ENCODE measurements at places on chromosomes 5 and 9.

- no peak for DNase-seq
Observed at GRCh38 chr5:108420158-108420557, 38.3 kb upstream of the FBXL17 start.

- peak; percentile 60 for DNase-seq
Observed at GRCh38 chr5:6745706-6746222, 32.5 kb downstream of the TENT4A start.

- DNase-seq = no peak
Observed at GRCh38 chr9:71891557-71892189, 19.3 kb downstream of the ABHD17B start.

DNA sequence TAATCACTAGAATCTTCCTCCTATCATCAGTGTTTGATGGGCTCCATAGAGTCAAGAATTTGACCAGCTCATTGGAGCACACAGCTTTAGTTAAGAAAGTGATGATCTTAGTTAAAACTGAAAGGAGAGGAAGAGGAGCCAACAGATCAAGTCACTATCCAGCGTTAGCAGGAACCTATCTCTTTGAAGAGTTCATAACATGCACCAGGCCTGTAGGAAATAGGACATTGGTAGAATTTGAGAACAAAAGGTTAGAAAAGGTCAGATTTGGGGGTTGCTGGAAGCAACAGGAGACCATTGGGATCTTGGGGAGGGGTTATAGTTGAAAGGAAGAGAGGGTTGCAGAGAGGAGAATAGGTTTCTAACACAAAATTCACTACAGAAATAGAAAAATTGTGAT lies 11.4 kb upstream of the ADRA1B start:
- DNase-seq = no peak

- DNase-seq = no peak
Observed at GRCh38 chr5:144771802-144772201, 601.1 kb downstream of the KCTD16 start.

DNA sequence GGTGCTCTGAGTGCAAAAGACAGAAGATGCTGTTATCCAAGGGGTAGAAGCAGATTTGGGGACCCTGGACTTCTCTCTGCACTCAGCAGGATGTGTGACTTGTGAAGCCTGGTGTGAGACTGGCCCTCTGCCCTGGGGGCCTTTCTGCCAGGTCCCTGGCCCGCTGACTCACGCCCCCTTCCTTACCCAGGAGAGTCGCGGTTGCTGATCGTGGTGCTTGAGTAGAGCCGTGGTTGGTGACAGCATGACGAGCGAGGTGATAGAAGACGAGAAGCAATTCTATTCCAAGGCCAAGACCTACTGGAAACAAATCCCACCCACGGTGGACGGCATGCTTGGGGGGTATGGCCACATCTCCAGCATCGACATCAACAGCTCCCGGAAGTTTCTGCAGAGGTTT lies 6.5 kb downstream of the NTMT1 start:
- DNase-seq = no peak

DNA sequence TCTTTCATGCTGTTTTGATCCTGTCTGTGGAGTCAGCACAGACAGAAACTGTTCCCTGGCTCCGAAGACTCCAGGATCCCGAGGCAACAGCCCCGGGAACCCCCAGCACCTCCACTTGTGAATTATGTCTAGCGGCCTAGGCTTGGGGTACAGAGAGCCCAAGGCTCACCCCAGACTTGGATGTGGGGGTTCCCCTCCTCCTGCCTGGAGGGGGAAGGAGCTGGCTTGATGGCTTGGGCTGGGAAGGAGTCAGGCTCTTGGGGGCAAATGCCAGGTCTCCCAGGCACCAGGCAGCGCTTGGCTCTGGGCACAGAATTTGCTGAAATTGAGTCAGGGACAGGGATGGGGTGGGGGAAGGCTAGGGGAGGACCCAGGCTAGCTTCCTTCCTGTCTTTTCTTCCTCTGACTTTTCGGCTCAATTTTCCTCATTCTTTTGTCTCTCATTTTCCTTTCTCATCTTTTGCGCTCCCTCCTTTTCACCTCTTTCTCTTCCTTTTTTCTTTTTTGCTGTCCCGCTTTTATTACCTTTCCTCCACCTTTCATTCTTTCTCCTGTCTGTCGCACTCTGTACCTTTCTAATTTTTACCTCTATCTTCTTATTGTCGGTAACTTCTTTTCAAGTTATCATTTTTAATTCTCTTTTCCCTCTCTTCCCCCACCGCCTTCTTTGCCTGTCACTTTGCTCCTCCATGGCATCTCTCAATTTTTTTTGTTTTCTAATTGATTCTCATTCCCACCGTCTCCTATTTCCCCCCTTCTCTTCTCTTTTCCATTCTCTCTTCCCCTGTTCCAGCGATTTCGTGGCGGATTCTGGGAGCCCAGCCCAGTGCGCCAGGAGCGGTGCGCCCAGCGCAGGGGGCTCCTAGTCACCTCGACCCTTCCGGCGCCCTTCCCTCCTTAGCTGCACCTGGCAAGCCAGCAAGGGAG lies 10.5 kb downstream of the MSX2 start:
- DNase-seq = no peak

GRCh38 chr5:3862906-3863305 lies 267.3 kb downstream of the IRX1 start:
- DNase-seq = no peak

GRCh38 chr9:95588724-95589588 lies 72.2 kb upstream of the PTCH1 start:
- DNase-seq = no peak

DNA sequence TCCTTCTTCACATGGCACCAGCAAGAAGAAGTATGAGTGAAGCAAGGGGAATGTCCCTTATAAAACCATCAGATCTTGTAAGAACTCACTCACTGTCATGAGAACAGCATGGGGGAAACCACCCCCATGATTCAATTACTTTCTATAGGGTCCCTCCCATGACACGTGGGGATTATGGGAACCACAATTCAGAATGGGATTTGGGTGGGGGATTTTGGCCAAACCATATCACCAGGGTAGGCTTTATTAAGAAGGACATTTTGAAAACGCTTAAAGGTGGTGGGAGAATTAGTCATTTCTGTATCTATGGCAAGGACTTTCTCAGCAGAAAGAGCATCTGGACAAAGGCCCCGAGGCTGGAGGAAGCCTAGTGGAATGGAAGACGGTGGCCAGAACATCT lies 100.2 kb upstream of the ADAMTS16 start:
- no peak for DNase-seq

DNA sequence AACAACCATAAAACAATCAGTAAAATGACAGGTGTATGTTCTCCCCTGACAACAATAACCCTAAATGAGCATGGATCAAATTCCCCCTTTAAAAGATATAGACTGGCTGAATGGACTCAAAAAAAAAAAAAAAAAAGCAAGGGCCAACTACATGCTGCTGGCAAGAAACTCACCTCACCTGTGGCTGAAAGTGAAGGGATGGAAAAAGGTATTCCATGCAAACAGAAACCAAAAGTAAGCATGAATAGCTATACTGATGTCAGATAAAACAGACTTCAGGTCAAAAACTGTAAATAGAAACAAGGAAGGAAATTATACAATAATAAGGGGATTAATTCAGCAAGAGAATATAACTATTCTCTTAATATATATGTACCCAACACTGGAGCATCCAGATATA lies 54.2 kb upstream of the SSBP2 start:
- no peak for DNase-seq
